Activated gamma-delta T cell treated with Interleukin-2 at 50 U/mL for 16 hours (primary cell): ENCODE measurements at places on chromosomes 3 and 15.

GRCh38 chr3:115819785-115820384 is 196.6 kb downstream of the GAP43 start:
- DNase-seq, result peak; percentile 57

DNA sequence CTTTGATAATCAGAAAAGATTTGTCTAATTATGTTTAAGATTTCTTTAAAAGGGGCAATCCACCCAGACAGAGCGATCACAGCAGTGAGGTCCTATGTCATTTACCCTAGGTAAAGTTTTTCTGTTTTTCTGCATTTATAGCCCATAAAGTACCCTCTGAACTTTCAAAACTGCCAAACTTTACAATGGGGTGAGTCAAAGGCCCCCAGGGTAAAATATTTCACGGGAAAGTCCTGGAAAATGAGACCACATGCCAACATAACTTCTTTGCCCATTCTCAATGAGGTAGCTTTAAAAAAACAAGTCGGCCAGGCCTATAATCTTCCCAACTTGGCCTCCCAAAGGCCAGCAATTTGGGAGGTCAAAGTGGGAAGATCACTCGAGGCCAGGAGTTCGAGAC is 53.0 kb downstream of the SUCLG2 start:
- DNase-seq, result no peak

GRCh38 chr3:73215901-73216300 is 154.4 kb downstream of the EBLN2 start:
- DNase-seq, result no peak

GRCh38 chr3:127651516-127652172 is 21.1 kb upstream of the ABTB1 start:
- no peak for DNase-seq

DNA sequence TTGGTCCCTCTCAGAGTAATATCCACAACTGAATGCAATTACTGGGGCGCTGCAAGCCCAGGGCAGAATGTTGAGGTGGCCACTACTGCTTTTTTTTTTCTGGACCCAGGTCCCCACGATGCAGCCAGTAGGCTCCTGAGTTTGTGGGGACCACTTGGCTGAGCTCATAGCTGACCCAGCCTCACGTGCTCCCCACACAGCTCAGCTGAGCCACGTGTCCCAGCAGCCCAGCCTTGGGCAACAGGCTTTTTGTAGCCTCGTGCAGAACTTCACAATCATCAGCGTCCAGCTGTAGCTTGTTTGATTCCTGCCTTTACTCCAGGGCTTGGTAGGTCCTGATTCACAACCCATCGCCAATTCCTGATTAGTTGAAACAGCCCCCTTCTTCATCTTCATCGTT is 117.3 kb downstream of the ETFA start:
- DNase-seq, result no peak

- no peak for DNase-seq
These were observed 211.7 kb downstream of the FGF12 start for GRCh38 chr3:192515664-192516045.
